ENCODE measurements at places on chromosomes 1 and 21.

DNA sequence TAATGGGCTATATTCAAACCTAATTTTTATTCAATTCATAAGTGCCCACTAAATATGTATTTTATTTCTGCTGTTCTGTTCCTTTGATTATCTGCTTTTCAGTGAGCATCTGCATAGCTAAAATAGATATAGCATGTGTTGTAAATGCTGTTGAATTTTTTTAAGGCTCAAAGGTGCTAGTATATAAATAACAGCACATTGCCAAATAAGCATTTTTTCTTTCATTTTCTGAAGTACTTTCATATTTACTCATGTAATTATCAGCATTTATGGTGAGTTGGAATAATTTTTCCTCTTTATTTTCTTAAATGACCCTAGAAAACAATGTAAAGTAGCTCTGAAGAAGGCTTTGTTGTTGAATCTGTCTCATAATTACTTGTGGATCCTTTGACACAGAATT is 69.6 kb upstream of the B3GALT2 start:
- no peak for DNase-seq

- no peak for DNase-seq
Measured at GRCh38 chr1:205205055-205205454, 6.4 kb downstream of the DSTYK start.

DNA sequence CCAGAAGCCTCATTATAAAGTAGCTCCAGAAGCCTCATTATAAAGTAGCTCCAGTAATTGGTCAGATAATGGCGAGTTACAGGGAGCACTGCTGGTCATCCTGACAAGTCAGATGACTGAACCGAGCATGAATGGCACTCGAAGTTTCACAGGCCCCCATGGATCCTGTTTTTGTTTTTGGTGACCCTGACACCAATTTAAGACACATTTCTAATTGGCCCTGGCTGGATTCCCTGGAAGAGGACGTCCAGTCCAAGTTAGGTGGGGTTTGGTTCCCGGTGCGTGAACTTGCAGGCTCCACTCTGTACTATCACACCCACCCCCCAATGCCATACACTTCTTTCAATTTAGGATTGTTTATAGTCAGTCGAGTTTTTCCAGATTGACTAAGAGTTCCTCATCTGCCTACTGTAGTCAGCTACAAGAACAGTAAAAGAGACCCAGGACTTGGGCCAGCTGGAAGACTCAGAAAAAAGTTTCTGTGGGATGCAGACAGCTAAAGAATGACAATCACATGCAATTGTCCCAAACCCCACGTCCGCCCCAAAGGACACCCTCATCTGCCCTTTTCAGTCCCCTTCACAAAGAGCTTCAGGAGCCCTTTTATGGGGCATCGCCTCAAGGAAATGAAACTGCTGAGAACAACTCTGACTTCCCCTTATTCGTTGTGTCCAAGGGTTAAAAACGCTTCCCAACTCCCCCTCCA is 2.7 kb downstream of the DHRS3 start:
- no peak for DNase-seq

GRCh38 chr1:33825506-33825905 is 38.4 kb upstream of the HMGB4 start:
- no peak for DNase-seq

DNA sequence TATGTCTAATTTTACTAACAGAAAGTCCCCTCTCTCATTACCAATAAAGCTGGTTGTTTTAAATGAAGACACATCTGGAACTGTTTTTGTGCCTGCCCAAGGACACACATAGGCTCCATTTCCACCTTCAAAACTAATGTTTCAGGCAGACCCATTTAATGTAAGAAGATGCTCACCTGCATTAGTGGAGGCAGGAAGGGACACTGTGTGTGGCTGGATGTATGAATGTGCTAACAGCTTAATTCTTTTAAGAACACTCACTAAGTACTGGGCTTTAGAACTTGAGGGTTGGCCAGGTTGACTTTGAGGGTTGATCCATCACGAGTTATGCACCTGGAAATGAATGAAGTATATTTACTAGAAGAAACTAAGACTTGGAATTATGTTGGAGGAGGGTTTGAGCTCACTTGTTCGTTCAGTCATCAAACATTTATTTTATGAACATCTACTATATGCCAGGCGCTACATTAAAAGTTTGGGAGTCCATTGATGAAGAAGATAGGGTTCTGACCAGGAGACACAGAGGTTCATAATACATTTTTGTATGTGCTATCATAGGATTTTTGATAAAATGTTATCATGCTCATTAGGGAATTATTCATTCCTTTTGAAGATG is 5.4 kb downstream of the JUN start:
- no peak for DNase-seq

- no peak for DNase-seq
Measured at GRCh38 chr1:64903593-64903992, 62.8 kb downstream of the JAK1 start.

- no peak for DNase-seq
Measured at GRCh38 chr1:36530791-36531190, 48.1 kb upstream of the CSF3R start.

DNA sequence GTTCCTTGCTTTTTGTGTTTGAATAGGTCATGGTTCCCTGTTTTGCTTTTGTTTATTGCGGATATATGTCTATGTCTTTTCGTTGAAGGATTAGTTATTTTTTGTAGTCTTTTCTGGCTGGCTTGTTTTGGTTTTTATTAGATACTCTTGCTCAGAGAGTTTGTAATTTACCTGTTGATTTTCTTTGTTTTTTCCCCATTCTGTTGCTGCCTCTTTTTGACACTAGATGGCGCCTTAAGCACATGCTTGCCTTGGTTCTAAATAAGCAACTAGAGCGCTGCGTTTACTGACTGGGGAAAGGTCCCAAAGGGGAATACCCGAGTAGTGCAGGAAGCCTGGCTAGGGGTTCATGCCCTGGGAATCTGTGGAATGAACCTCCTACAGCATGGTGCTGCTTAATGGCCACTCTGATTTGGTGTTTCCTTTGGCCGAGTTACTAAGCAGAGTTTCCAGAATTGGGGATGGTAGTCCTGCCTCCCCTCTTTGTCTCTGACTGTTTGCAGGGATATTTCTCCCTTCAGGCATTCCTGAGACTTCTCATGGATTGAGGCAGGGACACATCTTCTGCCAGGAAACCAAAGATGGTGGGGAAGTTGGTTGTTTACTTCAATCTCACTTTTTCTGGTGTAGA is 143.2 kb downstream of the PTPRU start:
- no peak for DNase-seq

GRCh38 chr1:19476450-19477190 is 8.7 kb downstream of the CAPZB start:
- no peak for DNase-seq

GRCh38 chr1:214317734-214318133 is 36.8 kb downstream of the SMYD2 start:
- no peak for DNase-seq

DNA sequence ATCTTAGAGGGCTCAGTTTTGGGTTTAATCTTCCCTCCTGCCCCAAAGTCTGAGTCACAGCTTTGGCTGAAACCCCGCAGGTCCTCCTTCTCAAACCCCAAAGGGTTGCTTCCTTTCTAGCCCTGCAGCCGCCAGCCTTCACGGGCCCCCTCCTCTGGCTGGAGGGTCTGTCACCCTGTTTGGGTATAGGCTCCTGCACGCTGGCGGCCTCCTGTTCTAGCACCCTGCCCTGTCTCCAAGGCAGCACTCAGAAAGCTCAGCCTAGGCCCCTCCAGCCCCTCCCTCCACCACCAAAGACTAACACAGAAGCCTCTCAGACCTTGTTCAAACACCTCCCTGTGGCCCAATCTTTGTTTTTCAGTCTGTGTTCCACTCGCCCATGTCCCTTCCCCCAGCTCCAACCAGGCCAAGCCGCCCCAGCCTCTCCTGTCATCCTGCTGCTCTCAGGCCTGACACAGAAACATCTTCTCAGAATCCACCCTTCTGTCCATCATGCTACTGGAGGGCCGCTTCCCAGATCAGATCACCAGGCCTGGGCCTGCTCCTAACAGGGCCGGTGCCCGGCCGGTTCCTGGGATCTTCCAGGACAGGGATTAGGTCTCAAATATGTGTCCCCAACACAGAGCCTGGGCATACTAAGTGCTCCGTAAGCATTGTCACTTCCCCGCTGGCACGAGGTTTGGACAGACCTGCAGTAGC is 35.6 kb downstream of the HTR6 start:
- DNase-seq, result no peak

DNA sequence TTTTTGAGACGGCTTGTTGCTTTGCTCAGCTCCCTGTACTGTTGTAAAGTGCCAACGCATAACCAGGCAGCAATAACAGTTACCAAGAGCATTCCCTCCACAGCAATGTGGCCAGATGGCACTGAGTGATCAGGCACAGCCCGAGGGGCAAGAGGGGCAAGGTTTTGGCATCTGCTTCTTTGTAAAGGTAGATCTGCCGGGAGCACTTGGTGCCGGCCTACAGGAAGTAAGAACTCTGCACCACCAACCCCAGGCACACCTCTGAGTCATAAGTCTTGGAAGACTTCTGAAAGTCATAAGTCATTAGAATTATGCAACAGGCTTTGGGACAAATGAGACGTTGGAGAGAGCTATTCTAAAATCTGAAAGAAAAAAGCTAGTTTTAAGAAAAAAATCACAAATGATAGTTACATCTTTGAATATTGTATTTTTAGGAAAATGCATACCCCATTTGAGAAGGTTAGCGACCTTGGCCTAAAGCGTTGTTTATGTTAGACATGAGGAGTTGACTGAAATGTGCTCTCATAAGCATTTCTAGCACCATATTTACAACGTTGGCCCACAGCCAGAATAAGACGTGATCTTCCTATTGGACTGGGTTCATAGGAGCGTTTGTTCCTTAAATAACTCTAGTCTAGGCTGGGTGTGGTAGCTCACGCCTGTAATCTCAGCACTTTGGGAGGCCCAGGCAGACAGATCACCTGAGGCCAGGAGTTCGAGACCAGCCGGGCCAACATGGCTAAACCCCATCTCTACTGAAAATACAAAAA is 37.7 kb upstream of the MAP10 start:
- DNase-seq, result peak; percentile 48

GRCh38 chr1:59731591-59731990 is 83.2 kb upstream of the HOOK1 start:
- peak; percentile 11 for DNase-seq

DNA sequence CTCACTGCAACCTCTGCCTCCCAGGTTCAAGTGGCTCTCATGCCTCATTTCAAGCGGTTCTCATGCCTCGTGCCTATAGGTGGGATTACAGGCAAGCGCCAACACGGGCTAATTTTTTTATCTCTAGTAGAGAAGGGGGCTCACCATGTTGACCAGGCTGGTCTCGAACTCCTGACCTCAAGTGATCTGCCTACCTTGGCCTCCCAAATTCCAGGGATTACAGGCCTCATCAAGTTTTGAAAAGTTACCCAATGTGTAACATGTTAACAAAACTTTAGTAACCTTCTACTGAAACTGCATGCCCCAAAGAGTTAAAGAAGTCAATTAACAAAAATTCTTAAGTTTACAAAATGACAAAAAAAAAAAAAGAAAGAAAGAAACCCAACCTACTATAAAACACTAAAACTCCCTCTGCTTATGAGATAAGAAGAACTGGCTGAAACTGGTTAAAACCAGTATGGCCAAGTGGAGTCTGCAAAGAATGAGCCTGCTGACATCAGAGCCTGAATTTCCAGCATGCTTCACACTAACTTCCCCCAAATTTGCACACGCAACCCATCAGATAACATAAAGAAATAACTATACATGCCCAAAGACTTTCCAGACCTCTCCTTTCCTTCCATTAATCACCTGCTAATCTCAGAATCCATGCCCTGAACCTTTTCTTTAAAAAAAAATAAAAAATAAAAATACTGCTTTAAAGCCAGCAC is 25.5 kb upstream of the PSMG1 start:
- no peak for DNase-seq

- DNase-seq, result peak; percentile 80
Measured at GRCh38 chr21:36847189-36847588, 119.3 kb downstream of the HLCS start.

DNA sequence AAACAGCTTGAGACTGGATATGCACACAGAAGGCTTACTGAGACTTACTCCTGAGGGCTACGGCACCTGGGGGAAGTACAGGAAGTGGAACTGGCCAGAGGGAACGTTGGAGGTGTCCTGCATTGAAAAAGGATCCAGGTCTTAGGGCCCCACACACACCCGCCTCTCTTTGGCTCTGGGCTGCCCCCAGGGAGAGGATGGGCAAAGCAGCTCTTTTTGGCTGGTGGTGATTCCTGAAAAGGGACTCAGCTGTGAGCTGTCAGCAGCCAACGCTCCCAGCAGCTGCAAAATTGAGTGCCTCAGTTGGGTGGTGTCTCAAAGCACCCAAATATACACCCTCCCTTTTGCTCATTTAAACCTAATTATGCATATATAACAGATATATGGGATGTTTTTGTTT is 213.2 kb downstream of the TNR start:
- DNase-seq, result no peak

GRCh38 chr1:23902321-23903278 is 10.6 kb downstream of the CNR2 start:
- DNase-seq, result no peak

GRCh38 chr1:6625584-6626149 is 999 bp downstream of the THAP3 start:
- DNase-seq, result peak; percentile 25
